ENCODE measurements at places on chromosomes 11 and 22.

GRCh38 chr22:41555325-41555982 is 5.4 kb upstream of the CSDC2 start:
- DNase-seq: no peak

- no peak for DNase-seq
These were observed 47.3 kb downstream of the NRXN2 start for GRCh38 chr11:64675450-64676260.

DNA sequence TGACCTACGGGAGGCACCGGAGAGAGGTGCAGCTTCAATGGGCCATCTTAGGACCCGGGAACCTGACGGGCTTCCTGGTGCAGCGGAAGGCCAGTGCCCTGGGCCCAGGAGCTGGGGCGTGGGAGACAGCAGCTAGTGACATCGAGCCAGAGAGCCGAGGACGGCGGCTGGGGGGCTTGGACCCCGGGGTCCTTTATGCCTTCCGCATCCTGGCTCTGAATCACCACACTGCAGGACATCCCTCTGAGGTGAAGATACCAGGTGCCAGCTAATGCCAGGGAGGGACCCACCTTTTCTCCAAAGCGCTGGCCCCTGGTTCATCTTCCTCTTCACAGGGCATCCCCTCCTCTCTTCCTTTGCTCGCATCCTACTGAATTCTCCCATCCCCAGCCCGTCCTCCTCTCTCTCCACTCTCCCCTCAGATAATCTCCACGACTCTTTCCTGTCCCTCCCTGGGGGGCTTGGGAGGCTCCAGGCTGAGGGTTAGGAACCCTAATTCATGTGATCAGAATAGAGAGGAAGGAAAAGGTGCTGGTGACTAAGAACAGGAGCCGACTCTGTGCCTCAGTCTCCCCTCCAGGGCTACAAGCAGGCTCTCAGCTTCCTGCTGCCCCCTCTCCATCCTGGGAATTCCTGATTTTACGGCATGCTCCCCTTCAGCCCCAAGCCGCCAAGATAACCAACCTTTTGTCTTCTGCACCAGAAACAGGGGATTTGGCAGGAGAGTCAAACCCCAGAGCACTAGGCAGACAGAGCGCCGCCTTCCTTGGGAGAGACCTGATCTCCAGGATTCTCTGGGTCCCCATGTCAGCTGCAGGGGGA is 8.5 kb downstream of the VSIG10L2 start:
- no peak for DNase-seq

DNA sequence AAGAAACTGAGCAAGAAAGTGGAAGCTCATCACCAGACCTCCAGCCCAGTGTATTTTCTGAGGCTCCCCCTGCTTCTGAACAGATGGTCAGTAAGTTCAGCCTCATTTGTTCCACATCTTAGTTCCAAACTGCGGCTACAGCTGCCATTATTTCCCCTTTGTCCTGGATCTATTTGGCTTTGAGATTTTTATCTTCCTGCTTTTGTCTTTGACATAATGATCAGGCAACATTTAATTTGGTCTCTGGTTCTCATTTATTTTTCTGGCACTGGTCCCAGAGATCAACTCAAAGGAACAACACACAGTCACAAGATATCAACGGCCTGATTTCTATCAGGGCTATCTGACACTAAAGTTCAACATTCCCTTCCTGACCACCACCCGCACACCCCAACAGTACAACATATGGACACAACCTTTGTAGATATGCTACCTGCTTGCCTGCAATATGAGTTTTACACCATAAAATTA is 137.5 kb downstream of the FAM76B start:
- no peak for DNase-seq

- no peak for DNase-seq
These were observed 125.1 kb downstream of the MED15 start for GRCh38 chr22:20632518-20632917.

- DNase-seq: no peak
These were observed 12.4 kb downstream of the ADM start for GRCh38 chr11:10317151-10317755.

- no peak for DNase-seq
These were observed 9.7 kb downstream of the ABTB2 start for GRCh38 chr11:34348096-34348495.

GRCh38 chr11:111454561-111455192 is 57.5 kb downstream of the BTG4 start:
- no peak for DNase-seq

DNA sequence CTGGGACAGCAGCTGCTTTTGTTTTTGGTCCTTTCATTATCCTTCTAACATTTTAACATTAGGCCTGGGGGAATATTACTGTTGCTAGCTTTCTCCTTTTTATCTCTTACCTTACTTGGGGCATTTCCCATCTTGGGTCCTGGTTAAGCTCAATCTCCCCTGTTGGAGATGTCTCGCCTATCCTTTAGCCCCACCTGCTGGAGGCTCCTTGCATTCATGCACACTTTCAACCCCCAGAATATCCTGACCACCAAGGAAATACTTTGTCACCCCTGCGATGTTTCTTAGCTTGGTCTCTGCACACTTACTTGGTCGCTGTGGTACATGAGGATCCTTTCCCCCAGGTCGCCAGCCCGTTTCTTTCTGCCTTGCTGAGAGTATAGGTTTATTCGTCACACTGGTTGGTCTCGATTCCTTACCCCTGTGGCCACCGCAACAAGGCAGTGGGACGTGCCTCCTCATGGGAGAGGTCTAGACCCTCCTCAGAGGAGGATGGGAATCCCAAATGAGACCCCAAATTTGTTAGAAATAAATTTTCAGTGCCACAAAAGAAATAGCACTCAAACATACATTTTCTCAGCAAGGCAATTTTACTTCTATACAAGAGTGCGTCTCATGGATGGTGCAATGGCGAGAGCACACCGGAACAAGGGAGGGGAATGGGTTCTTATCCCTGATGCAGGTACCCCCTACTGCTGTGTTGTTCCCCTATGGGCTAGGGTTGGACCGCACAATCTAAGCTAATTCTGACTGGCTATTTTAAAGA is 5.4 kb upstream of the TXN2 start:
- DNase-seq: no peak

All from HS-5 (cell line).